HTR-8/SVneo (cell line): ENCODE measurements at places on chromosomes 12 and 14.

GRCh38 chr14:86799244-86799647 lies 1193.7 kb downstream of the GALC start:
- peak; percentile 27 for DNase-seq

DNA sequence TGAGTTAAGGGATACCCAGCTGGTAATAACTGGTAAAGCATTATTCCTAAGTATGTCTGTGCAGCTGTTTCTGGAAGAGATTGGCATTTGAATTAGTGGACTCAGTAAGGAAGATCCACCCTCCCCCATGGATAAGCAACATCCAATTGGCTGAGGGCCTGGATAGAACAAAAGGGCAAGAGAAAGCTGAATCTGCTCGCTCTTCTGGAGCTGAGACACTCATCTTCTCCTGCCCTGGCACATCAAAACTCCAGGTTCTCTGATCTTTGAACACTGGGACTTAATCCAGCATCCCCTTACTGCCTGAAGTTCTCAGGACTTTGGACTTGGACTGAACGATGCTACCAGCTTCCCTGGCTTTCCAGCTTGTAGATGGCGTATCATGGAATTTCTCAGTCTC lies 63.1 kb upstream of the CNOT2 start:
- no peak for DNase-seq

DNA sequence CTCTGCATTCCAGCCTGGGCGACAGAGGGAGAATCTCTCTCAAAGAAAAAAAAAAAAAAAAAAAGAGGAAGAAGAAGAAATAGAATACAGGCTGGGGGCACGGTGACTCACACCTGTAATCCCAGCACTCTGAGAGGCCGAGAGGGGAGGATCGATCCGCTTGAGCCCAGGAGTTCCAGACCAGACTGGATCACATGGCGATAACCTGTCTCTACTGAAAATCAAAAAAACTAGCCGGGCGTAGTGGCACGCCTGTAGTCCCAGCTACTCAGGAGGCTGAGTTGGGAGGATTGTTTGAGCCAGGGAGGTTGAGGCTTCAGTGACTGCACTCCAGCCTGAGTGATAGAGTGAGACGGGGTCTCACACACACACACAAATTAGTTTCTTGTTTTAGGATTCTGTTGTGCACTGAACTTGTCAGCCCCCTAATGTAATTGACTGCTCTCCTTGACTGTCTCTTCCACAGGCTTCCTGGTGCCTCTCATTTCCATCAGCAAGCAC lies 963 bp upstream of the TINF2 start:
- DNase-seq: no peak

DNA sequence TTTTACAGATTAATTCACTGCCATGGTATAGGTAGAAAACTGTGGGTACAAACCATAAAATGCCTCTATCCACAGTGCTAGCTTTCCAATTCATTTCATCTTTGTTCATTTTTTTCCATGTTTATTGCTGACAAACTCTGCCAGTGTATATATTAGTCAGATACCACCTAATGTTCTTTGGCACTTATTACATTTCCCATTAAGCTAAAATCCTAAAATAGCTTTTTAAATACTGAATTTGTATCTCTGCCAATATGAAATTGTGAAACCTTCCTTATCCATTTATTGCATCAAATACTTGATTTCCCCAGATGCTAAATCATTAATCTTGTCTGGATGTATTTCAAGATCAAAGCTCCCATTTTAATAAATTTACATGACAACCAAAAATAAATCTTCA lies 150.1 kb upstream of the FSCB start:
- DNase-seq: no peak

GRCh38 chr12:49825971-49826421 lies 2.2 kb downstream of the NCKAP5L start:
- no peak for DNase-seq

- no peak for DNase-seq
Observed at GRCh38 chr12:106327309-106327869, 24.9 kb downstream of the TCP11L2 start.

GRCh38 chr14:64688031-64688430 lies 16.2 kb upstream of the PLEKHG3 start:
- no peak for DNase-seq

DNA sequence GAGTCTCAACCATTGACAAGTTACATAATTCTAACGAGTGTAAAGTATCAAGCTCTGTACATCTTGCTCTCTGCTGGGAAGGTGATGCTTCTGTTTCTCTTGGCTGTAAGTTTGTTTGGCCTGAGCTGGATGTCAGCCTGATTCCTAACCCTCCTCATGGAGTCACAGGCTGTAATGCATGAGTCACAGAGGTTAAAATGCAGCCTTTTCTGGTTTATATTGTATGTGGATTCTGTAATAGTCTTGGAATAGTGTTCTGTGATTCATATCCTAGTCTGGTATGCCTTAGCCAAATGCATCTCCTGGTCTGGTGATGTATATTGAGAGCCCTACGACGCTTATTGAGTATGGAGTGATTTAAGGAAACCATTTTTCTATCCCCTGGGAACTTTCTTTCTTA lies 104.5 kb upstream of the FRMD6 start:
- DNase-seq: peak; percentile 63

GRCh38 chr14:72513965-72514659 lies 379.8 kb downstream of the DPF3 start:
- DNase-seq: peak; percentile 74

DNA sequence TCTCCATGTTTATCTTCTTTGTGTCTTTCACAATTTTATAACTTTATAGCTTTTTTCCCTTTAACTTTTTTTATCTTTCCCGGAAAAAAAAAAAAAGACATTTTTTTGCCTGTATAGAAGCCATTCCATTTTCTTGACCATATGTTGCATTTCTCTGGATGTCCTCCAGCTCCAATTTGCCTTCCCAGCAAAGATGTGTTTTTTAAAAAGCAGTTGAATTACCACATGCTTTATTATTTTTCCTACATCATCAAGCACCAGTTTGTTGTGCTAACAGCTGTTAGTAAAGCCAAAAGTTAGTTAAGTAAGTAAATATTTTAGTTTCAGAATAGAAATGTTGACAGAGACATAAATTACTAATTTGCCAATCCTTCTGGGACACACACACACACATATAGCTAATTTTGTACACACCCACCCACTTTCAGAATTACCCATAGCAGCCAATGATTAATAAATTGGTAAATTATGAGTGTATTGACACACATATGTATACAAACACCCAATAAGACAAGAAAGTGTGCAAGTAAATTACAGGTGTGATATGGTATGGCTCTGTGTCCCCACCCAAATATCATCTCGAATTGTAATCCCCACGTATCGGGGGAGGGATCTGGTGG lies 118.3 kb downstream of the SLC38A6 start:
- no peak for DNase-seq
